Right atrium auricular region (tissue), 2 donors: ENCODE measurements at places on chromosomes 7 and 10. TPM values are rescaled to one million over a fixed set of nuclear protein-coding genes. Genes with fewer than 3 reads are reported as not detected.
A peak's percentile ranks its signal among the peaks of the same experiment; 100 is the strongest.

DNA sequence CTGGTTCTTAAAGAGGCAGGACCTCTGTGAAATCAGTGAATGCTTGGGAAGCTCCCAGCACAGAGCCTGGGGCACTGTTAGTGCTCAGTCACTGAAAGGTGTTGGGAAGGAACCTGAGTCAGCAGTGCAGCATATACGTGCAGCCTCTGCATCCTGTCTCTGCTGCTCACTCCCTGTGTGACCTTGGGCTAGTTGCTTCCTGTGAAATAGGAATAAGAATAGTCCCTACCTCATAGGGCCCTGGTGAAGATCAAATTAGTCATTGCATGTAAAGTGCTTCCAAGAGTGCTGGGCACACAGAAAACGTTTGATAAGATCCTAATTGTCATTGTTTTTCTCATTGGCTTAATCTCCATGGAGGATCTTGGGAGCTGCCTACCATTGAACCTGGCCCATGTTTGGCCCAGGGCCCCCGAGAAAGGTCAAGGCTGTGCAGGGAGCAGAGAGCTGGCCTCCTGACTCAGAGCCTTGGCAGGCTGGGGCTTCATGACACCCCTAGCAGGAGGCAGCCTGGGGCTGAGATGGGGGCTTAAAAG is 73.3 kb upstream of the COL13A1 start:
- no peak for DNase-seq

- peak; percentile 54 for DNase-seq
Measured at GRCh38 chr7:44293561-44294324, 31.7 kb downstream of the CAMK2B start.

DNA sequence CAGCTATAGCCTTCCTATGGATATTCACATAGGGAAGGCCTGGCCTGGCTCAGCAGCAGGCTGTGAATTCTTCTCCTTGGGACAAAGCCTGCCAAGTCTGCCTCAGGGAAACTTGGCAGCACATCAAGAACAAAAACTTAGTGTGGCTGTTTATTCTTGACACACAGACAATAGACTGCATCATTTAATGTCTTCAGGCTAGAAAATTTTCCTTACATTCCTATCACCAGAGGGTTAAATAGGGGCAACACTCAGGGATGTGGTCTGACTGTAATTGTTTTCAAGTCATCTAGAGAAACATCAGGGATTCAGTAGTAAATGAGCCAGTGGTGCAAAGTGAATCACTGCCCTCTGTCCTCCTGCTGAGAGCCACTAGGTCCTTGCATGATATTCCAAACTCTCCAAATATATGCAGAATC is 137.3 kb downstream of the SEMA3C start:
- no peak for DNase-seq

- no peak for DNase-seq
Measured at GRCh38 chr7:90923541-90923997, 327.4 kb downstream of the CDK14 start.

GRCh38 chr10:61438141-61438988 is 14.8 kb downstream of the TMEM26 start:
- no peak for DNase-seq

Gene ERLIN1
- 10.8 TPM for total RNA-seq

DNA sequence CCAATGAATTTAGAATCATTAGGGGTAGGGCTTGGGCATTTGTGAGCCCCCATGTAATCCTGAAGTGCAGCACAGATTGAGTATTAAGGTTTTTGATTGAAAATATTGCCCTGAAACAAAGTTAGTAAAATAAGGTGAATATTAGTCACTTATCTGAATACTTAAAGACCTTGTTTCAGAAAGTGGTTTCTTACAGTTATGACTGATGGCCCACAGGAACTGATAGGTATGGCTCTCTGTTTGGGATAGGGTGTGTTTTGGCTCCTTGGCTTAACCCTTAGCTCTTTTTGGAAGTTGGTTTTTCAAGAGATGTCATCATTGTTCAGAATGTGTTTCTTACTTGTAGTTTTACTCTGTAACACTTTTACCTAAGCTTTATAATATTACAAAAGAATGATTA is 34.8 kb downstream of the MDFIC start:
- no peak for DNase-seq

DNA sequence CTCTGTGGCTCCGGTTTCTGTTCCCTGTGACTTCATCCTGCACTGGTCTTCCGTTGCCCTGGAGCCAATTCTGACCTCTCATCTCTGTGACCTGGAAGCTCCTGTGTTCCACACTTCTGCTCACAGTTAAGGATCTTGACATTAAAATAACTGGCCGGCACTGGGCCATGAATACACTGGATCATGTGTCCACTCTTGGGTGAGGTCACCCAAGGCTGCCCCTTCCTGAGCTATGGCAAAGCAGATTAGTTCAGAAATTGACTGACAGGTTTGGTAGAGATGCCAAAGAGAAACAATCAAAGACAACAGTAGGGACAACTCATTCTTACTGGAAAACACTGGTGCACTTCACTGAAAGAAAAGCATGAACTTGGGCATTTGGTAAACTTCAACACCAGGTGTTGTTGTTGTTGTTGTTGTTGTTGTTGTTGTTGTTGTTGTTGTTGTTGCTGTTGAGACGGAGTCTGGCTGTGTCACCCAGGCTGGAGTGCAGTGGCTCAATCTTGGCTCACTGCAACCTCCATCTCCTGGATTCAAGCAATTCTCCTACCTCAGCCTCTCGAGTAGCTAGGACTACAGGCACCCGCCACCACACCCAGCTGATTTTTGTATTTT is 36.7 kb upstream of the GRID1 start:
- DNase-seq: no peak

DNA sequence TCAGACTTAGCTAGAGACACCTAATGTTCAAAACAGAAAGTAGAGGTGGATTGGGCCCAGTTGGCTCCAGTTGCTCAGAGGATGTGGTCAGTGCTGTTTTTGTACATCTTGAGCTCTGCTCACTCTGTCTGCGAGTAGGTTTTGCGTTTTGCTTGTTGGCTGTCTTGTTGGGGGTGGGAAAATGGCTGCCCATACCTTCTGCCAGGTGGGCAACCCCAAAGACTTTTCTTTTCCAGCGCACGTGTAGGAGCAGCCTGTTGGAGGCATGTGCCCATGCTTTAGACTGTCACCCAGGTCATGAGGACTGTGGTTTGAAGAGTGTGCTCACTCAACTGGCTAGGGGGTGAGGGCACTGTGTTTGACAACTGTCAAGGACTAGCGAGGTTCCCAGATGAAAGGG is 73.9 kb downstream of the KAT6B start:
- no peak for DNase-seq

Gene UNC5B
- total RNA-seq: 10.9 TPM

Gene AP5Z1
- total RNA-seq: 9.2 TPM

DNA sequence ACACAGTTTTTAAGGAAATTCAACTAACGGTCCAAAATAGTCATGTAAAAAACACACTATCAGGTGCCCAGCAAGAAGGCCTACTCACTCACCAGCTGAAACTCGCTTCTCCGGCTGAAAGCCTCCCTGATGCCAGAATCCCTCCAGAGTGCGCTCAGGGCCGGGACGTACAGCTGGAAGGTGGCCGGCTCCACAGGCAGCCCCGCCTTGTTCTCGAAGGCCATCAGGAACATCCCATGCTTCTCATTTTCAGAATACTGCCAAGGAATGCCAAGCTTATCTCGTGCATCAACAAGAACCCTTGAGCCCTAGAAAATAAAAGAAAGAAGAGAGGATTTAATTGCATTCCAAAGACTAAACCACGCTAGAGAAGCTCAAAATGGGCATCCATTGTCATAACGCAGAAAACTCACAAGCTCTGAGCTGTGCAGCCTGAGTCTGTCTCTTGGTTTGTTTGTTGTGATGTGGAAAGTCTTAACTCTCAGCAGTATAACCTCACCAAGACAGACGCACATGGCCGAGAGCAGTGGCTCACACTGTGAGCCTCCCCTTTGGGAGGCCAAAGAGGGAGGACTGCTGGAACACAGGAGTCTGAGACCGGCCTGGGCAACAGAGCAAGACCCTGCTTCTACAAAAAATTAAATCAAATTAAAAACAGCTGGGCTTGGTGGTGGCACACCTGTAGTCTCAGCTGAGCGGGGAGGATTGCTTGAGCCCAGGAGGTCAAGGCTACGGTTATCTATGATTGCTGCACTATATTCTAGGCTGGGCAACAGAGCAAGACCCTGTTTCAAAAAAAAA is 49.1 kb downstream of the GNA12 start:
- DNase-seq: peak; percentile 57

GRCh38 chr10:120278069-120278468 is 179.0 kb upstream of the PLPP4 start:
- no peak for DNase-seq

Gene IMPDH1
- total RNA-seq: 17.4 TPM

DNA sequence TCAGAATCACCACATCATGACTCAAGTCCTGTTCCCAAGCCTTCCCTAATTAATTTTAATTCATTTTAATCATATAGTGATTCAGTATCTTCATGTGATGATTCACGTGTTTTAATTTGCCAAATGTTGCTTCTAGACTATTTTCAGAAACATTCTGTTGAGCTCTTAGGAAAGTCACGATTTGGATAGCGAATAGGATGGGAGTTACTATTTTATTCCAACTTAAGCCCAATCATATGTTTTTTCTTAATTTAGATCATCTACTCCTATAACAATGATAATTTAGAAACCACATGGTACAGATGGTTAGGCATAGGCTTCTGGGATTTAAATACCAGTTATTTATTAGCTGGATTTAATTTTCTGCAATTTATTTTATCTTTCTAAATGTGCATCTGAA is 49.1 kb downstream of the RAPGEF5 start:
- no peak for DNase-seq

- no peak for DNase-seq
Measured at GRCh38 chr7:3194501-3195141, 106.4 kb upstream of the SDK1 start.

DNA sequence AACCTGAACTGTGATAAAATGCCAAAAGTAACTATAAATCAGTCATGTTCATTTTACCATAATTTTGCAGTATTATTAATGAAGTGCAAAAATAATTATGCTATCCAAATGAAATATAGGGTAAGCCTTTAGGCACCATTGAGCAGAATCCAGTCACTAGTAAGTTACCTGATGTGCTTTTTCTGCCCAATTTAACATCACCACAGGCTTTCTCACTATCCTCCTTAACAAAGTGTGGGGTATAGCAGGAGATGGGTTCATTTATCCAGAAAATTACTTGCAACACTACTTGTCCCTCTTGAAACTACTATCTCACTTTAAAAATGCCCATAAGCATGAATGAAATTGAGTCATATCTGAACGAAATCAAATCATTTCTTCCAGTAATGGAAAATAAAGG is 211.0 kb downstream of the SEMA3A start:
- DNase-seq: no peak

DNA sequence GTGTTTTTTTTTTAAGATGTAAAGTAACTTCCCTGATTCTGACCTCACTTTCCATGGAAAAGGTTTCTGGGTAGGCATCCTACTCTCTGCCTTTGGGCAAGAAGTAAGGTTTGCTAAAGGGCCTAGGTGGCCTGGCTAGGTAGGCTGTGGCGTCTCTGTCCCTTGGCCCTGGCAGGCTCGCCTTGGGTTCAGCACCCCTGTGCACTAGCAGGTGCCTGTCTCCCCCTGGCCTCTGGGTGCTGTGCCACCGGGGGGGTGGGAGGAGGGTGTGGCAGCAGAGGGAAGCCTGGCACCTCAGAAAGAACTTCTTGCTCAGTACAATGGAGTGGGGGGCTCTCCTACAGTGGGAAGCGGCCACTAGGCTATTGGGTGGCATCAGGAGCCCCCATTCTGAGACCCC is 14.0 kb downstream of the TECPR1 start:
- no peak for DNase-seq

GRCh38 chr7:149229526-149229925 is 9.9 kb upstream of the ZNF212 start:
- no peak for DNase-seq

Gene CNNM2
- total RNA-seq: 3.3 TPM

- no peak for DNase-seq
Measured at GRCh38 chr10:91410638-91411371, 661 bp downstream of the HECTD2 start.

GRCh38 chr10:14695847-14696480 is 78.7 kb downstream of the FAM107B start:
- no peak for DNase-seq

DNA sequence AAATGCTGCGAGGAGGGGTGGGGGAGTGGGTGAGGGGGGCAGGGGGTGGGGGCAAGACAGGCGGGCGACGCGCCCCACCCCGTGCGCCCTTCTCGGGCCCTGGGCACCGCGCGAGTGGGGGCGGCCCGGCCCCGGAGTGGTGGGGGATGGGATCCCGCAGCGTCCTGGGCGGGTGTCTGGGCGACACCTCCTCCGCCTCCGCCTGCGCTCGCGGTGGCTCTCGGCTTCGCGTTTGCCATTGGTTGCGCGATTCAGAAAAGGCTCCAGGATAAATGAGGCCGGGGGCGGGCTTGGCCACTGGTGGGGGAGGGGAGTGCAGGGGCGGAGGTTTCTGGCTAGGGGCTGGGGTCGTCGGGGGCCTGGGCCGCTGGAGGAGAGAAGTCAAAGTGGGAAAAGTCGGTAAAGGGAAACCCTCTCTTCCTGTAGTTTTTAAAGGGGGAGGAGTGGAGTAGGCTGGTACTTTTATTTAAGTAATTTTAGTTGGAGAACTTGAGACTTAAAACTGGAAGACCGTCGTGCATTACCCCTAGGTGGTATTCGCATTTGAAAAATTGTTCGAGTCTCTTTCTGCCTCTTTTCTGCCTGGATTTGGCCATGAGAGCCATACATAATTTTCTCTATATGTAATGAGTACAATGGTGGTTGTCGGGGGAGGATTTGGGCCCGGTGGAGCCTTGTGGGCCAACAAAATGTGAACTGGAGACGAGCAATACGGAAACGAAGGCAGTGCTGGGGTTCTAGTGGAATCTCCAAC is 992 bp upstream of the IGF2BP3 start:
- no peak for DNase-seq
